ENCODE measurements at places on chromosomes 4 and X.

DNA sequence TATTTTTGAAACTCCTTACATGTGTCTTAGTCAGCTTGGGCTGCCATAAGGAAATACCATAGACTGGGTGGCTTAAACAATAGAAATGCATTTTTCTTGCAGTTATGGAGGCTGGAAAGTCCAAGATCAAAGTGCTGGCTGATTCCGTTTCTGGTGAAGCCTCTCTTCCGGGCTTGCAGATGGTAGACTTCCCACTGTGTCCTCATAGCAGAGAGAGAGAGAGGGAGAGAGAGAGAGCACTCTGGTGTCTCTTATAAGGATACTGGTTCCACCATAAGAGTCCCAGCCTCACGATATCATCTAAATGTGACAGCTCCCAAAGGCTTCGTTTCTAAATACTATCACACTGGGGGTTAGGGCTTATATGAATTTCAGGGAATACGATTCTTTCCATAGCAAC, 39.7 kb downstream of the ENPEP start:
- DNase-seq: no peak

DNA sequence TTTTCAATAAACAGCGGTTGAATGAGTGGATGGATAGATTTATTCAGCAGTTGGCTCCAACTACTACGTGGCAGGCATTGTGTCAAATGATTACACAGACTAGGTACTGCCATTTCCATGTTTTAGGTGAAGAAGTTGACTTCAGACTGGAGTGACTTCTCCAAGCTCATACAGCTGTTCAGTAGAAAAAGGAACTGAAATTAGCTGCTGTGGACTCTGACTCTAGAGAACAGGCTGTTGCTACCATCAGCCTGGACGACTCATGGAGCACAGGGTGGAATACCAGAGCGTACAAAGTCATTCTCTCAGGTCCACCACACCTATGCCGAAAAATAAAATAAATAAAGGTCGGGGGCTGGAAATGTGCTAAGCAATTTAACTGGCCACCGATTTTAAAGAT, 45.3 kb downstream of the TENM3 start:
- no peak for DNase-seq

- no peak for DNase-seq
These were observed 85.9 kb upstream of the PAQR3 start for GRCh38 chr4:79025170-79025569.

- DNase-seq: no peak
These were observed 143.5 kb upstream of the PBDC1 start for GRCh38 chrX:76029385-76029784.

DNA sequence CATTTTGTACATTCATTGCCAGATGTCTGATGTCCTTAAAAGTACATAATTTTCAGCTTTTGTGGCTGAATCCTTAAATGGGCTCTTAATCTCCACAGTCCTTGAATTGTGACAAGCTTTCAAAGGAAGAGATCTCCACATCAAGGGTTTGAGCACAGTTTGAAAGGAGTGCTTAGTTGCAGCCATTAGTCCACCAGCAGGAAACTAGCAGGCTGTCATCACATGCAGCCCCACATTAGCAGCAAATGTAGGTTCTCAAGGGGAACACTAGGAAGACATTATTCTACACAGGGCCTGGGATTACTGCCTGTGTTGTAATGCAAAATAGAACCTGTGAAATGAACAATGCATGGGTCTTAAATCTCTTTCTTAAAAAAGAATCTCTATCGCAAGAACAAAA, 173.2 kb downstream of the CBLL2 start:
- no peak for DNase-seq

GRCh38 chr4:34412233-34412632, 1832.1 kb downstream of the ARAP2 start:
- no peak for DNase-seq

- no peak for DNase-seq
These were observed 89.0 kb upstream of the LIMCH1 start for GRCh38 chr4:41448934-41449333.

- no peak for DNase-seq
These were observed 22.7 kb upstream of the GRPR start for GRCh38 chrX:16100673-16101072.

- DNase-seq: no peak
These were observed 64.2 kb upstream of the MAP3K15 start for GRCh38 chrX:19579485-19579884.

- DNase-seq: no peak
These were observed 49.5 kb upstream of the LNX1 start for GRCh38 chr4:53640576-53641453.

GRCh38 chrX:72604705-72605104, 32.1 kb upstream of the HDAC8 start:
- no peak for DNase-seq

- no peak for DNase-seq
These were observed 322.7 kb upstream of the PITX2 start for GRCh38 chr4:110945600-110945999.

- DNase-seq: no peak
These were observed 427.3 kb upstream of the FTHL17 start for GRCh38 chrX:31499109-31499508.

- DNase-seq: no peak
These were observed 212.5 kb downstream of the SPATA18 start for GRCh38 chr4:52263607-52264006.

GRCh38 chr4:118888666-118889311, at the start of gene SYNPO2:
Gene SYNPO2 (plus strand): TSS chr4:118888854. CDS start chr4:118889037, 183 bp downstream.
- no peak for DNase-seq

- no peak for DNase-seq
These were observed 17.8 kb upstream of the HUWE1 start for GRCh38 chrX:53704294-53704693.

DNA sequence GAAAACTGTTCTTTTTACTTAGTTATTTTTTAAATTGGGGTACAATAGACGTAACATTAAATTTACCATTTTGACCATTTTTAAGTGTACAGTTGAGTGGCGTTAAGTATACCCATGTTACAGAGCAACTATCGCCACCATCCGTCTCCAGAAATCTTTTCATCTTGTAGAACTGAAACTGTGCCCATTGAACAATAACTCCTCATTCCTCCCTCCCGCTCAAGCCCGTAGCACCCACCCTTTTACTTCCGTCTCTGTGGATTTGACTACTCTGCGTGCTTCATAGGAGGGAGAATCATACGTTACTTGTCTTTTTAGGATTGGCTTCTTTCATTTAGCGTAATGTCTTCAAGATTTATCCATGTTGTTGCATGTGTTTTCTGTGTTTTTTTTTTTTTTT, 55.3 kb downstream of the TMEM131L start:
- DNase-seq: no peak

DNA sequence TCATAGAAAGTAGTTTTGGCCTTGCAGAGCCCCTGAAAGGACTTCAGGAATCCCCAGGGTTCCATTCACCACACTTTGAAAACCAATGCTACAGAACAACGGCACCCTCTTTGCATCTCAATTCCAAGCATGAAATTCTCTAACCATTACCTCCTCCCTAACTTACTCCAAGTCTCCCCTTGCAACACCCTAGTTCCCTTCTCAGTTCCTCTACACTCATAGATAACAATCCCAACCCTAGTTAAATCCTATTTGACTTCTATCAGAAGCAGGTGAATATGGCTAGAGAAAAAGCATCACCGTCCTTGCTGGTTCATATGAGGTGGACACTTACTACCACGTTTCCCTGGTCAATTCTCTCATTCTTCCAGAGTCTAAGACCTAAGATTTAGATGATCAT, 2.4 kb downstream of the RCHY1 start:
- DNase-seq: no peak

GRCh38 chr4:89413518-89413917, 105.9 kb upstream of the GPRIN3 start:
- no peak for DNase-seq

GRCh38 chr4:10072420-10073017, 44.1 kb downstream of the WDR1 start:
- DNase-seq: no peak
